ENCODE measurements at places on chromosomes 13 and 19. TPM values are rescaled to one million over a fixed set of nuclear protein-coding genes. Genes with fewer than 3 reads are reported as not detected.

The ZC3H13 gene
- total RNA-seq = 24.1 TPM

The FOSB gene
- total RNA-seq = 6.2 TPM

The C1QTNF9B gene
- not detected for total RNA-seq

The PSG6 gene
- total RNA-seq = not detected

The SIGLEC10 gene
- total RNA-seq = 3.3 TPM

The ADGRE3 gene
- total RNA-seq = not detected

The FAM124A gene
- total RNA-seq = 0.56 TPM

The KLK4 gene
- total RNA-seq = not detected

The ZNF586 gene
- 5.9 TPM for total RNA-seq

The NLRP7 gene
- total RNA-seq = not detected

The MAMSTR gene
- 0.98 TPM for total RNA-seq

Measured in pancreas (tissue), 10 donors.